ENCODE measurements at places on chromosomes 4 and X. TPM values are rescaled to one million over a fixed set of nuclear protein-coding genes. Genes with fewer than 3 reads are reported as not detected.

Gene FAM50A
- 49.3 TPM for total RNA-seq

Gene FUNDC2
- total RNA-seq = 72.1 TPM

Gene SPANXB1
- not detected for total RNA-seq

GRCh38 chr4:1684506-1685234 is 557 bp upstream of the FAM53A start:
- peak; percentile 28 for ATAC-seq

- no peak for ATAC-seq
These were observed 41.0 kb downstream of the ACSL1 start for GRCh38 chr4:184784628-184785257.

- ATAC-seq = no peak
These were observed 364.8 kb downstream of the PCDH10 start for GRCh38 chr4:133513901-133514300.

GRCh38 chr4:103105558-103106356 is 6.1 kb upstream of the BDH2 start:
- ATAC-seq = no peak

GRCh38 chrX:94758130-94758529 is 1084.1 kb downstream of the FAM133A start:
- no peak for ATAC-seq

Measured in activated T-helper 17 cell treated with anti-CD3 and anti-CD28 coated beads, Interleukin-2, amount 50 U/mL, for 72 hours (primary cell).